T-helper 17 cell (primary cell): ENCODE measurements at places on chromosomes 2 and 18. TPM values are rescaled to one million over a fixed set of nuclear protein-coding genes. Genes with fewer than 3 reads are reported as not detected.

The KCTD18 gene
- total RNA-seq = 13.4 TPM

The PIKFYVE gene
- 41.5 TPM for total RNA-seq

The DYNC1I2 gene
- total RNA-seq = 27.3 TPM

The APCDD1 gene
- not detected for total RNA-seq

The LRRTM4 gene
- total RNA-seq = not detected

The FRZB gene
- total RNA-seq = not detected

The DDX18 gene
- 115 TPM for total RNA-seq

The ADAM23 gene
- 16.4 TPM for total RNA-seq

The GKN1 gene
- not detected for total RNA-seq

The LRP1B gene
- not detected for total RNA-seq

The CRYBA2 gene
- not detected for total RNA-seq

The ANKRD29 gene
- total RNA-seq = 0.25 TPM

The LYG2 gene
- not detected for total RNA-seq

The GPATCH11 gene
- total RNA-seq = 7.7 TPM

The ZNG1B gene
- total RNA-seq = 33.3 TPM

The RGPD3 gene
- total RNA-seq = 0.37 TPM

The SLC66A2 gene
- 56.9 TPM for total RNA-seq

The CFC1 gene
- total RNA-seq = not detected

The FASTKD1 gene
- 15.6 TPM for total RNA-seq
